SW 1271 (cell line): ENCODE measurements at places on chromosomes 12 and 14.

- DNase-seq = no peak
Measured at GRCh38 chr12:119384340-119384739, 49.8 kb downstream of the CCDC60 start.

DNA sequence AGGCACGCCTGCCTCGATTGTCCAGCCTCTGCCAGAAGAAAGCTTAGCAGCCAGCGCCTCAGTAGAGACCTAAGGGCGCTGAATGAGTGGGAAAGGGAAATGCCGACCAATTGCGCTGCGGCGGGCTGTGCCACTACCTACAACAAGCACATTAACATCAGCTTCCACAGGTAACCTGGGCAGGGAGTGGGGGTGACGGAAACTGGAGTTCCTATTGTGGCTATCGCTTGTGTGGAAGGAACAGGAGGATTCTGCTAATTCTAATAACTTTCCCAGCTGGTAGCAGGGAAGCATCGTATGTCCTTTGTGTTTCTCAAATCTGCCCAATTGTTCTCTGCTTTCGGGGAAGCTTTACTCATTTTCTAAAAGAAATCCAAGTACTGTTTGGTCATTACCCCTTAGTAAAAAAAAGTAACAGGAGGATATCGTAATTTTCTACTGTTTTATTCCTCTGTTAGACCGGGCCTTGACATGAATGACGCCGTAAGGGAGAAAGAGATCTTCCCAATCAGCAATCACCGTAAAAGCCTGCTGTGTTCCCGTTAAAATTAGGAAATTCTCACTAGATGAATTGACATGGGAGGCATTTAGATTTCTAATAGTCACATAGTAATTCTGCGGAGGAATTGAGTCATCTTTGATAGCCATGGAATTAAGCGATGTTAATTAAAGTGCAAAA lies 449 bp downstream of the THAP2 start:
- DNase-seq = no peak

DNA sequence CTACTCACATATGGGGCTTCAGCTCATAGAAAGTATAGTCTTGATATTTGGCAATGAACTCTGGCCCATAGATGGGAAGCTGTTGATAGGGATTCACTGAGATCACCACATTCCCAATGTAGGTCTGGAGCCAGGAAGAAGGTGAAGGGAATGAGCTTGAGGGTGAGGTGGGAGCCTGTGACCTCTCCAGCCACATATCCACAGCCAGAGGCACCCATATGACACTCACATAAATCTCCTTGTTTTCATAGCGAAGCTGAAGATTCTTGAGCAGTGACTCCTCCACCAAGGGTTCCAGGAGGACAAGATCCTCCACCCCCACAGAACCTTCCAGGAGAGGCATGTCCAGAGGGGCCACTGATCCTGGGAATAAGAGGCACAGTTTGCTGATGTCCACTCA lies 1.9 kb downstream of the MYO1A start:
- DNase-seq = no peak

- peak; percentile 87 for DNase-seq
Measured at GRCh38 chr12:54214553-54215406, 26.0 kb upstream of the SMUG1 start.

DNA sequence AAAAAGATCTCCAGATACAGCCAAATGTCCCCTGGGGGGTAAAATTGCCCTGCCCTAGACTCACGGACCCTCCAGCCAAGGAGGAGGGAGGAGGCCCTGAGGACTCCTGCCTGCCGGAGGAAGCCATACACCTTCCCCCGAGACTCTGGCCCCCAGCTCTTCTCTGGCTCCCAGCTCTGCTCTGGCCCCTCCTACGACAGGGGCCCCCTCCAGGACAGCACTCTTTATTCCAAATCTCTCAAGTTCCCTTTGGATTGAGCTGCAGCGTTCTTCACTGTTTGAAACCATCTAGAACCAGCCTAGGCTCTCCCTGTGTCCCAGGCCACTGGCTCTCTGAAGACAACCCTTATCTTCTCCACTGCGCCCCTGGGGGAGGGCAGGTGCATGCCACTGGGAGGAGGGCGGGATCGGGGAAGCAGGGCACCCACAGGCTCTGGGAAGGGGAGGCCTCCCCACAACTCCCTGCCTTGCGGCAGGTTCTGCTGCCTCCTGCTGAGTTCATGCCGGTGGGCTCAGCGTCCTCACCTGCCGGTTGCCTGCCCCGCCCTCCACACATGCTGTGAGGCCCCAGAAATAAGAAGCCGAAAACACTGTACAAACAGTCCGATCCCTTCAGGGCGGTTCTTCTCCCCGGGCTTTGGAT lies 112.7 kb downstream of the DICER1 start:
- DNase-seq = no peak

- no peak for DNase-seq
Measured at GRCh38 chr12:115268451-115268850, 584.5 kb upstream of the TBX3 start.

DNA sequence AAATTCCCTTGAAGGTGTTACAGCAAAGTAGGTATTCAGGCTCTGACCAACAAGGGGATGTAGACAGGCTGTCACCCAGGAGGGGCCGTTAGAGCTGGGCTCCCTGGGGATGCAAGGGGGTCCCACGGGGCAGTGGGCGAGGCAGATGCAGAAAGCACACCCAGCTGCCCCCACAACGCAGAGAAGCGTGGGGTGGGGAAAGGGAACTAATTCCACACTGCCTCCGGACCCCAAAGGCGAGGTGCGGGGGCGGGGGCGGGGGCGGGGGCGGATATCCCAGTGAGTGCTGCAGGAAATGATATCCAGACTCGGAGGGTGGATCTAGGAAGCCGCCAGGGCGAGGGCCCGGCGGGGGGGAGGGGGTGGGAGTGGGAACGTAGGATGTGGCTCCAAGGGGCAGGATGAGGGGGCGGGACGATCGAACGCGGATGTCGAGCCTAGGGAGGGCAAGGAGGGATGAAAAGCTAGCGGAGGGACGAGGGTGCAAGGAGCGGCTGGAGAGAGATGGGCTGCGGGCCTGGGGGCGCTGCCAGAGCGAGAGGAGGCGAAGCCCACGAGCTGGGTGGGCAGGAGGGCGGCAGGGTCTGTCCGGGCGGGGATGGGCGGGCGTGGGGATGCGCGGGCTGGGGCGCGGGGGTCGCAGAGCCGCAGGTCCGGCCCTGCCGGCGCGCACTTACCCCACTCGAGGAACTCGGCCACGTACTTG lies 874 bp downstream of the CDC42BPB start:
- peak; percentile 71 for DNase-seq

DNA sequence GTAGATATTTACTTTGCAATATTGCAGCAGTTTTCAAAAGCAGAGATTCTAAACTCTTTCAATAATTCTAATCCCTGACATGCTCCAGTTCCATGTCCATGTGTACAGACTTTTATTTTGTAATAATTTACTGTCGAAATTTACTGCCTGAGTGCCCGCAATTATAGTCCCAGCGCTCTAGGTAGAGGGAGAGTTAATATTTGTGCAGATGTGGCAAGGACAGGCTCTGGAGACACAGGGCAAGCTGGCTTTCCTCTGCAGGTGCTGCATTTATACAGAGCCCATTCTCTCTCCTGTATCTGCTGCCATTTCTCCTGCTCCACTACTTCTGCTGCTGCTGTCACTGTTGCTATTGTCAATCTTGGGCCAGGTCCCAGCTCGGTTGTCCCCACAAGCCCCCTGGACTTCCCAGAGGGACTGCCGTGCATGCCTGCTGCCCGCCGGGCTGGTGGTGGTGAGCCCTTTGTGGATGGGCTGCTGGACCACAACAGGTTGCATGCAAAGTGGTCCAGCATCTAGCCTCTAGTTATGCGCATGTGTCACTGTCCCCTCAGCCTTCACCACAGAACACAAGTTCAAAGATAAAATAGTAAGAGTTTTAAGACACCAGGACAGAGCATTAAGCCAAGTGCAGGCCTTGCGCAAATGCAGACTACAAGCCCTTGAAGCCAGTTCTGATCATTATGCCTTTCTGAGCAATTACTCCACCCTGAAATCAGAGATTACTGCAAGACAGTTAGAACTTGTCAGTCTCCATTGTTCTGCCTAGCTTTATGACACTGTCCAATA lies 40.8 kb upstream of the CSRP2 start:
- DNase-seq = no peak

- peak; percentile 55 for DNase-seq
Measured at GRCh38 chr14:96098309-96098998, 59.3 kb downstream of the C14orf132 start.

- peak; percentile 39 for DNase-seq
Measured at GRCh38 chr14:103385929-103386712, 906 bp downstream of the MARK3 start.

- no peak for DNase-seq
Measured at GRCh38 chr14:28774764-28775735, 8.5 kb downstream of the FOXG1 start.

DNA sequence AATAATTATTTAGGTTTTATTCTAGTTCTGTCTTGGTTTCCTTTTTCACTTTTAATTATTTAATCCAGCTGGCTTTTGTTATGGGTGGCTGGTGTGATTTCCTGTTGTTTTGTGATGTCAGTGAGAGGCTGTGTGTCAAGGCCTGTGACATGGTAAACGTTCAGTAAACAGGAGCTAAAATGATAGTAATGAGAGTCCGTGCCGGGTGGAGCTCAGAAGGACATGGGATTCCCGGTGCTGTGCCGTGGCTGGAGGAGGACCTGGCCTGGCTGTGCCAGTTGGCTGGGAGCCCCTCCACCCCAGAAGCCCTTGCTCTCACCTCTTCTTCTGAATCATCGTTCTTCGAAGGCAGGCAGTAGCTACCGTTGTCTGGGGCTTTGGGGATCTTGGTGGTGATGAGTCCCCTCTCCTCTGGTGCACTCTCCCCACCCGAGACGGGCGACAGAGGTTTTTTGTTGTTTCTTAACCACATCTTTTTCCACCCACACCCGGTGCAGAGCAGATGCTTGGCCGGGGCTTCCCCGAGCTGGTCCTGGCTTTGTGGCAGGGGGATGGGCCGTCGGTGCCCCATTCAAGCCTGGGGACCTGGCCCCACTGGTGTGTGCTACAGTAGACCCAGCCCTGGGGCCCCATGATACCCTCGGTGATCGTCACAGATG lies 29.1 kb downstream of the SH2B3 start:
- peak; percentile 37 for DNase-seq

DNA sequence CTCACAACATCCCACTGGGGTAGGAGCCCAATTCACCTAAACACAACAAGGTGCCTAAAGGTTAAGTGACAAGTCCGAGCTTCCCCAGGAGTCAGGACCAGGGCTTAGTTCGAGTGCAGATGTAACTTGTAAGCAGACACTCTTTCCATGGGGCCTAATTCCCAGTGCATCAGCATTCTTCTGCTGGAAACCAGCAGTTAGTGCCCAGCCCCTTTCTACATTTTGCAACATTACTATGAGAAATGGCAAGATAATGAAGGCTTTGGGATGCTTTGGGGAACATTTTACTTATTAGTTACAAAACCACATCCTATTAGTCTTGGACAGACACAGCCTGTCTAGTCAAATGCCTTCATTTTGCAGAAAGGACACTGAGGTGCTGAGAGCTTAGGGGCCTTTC lies 179.8 kb downstream of the CALM1 start:
- no peak for DNase-seq

GRCh38 chr14:93914278-93914677 lies 12.9 kb upstream of the FAM181A start:
- no peak for DNase-seq

DNA sequence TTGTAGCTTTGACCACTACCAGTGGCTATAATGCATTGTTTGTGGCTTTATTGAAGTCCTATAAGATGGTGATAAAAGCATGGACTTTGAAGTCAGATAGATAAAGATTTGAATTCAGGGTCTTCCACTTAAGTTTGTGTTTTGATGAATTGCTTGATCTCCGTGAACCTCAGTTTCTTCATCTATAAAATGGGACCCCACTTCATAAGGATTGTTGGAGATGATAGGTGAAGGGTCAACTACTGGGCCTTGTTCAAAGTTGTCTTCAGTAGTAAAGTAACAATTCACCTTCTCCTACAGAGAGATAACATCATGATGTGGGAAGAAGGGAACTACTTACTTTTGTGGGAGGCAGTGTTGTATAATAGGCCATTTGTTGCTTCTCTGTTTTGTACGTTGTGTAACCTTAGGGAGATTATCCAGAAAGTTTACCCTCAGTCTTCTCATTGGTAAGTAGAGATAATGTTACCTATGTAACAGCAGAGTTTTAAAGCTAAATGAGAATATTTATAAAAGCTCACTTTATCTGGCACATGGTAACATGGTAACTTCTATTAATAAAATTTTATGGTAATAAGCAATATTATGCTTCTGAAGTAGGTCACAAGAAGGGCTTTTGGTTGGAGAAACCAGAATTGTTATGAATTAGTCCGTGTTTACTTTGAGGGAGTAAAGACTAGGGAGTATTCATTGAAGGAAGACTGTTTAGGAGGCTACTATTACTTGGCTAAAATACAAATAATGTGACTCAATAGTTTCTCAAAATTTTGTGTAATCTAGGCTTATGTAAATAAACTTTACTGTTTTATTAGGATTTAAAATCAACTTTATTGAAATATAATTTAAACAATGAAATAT lies 15.1 kb downstream of the ADIPOR2 start:
- no peak for DNase-seq

GRCh38 chr14:92595267-92595666 lies 81.7 kb downstream of the RIN3 start:
- DNase-seq = no peak

DNA sequence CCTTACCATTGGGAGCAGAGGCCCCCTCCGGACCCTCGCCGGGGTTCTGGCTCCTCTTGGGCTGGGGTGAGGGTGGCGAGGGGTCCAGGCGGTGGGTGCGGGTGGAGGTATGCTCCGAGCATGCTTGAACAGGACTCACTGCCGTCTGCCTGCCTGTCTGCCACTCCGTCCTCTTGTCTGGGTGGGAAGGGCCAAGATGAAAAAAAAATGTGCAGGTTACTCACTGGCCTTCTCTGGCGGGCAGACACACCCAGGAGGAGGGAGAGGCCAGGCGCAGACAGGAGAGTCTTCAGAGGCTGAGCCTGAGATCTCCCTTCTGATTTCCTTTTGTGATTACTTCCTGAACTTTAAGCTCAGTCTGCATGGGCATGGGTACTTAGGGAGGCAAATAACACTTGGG lies 76.1 kb downstream of the STON2 start:
- no peak for DNase-seq

DNA sequence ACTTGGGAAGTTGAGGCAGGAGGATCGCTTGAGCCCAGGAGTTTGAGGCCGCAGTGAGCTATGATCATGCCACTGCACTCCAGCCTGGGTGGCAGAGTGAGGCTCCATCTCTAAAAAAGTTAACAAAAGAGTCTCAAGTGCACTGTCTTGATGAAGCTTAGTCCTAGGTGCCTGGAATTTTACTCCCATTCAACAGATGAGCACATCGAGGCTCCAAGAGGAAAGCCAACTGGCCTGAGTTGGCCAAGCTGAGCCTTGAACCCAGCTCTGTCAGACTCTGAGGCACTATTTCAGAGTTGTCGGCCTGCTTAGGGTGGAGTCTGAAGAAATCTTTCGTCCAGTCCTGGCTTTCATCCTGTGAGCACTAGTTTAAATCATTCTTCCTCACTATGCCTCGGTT lies 98.1 kb upstream of the MAP1LC3B2 start:
- DNase-seq = no peak
